ENCODE measurements at places on chromosomes 2 and 18.

DNA sequence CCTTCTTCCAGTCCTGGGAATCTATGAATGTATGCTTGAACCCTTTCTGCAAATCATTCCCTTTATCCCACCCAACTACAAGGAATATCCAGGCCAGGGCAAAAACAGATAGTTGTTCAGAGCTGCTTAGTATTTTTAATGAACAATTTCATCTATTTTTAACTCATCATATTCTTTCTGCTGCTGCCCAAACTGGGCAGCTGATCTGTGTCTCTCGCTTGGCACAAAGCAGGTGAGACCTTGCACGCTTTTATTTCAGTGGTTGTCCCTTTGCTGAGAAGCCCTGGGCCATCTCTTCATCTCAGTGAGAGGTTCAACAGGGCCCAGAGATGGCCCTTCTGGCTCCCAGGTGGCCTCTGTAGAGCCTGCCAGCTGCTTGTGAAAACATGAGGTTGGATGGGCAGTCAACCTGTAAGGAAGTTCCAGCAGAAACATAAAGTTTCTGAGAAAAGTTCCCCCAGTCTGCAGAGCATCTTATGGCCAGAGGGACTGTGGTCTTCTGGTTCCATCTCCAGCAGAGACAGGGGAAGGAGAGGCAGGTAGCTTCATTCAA, 57.5 kb downstream of the MYCN start:
- DNase-seq: no peak

GRCh38 chr2:187481543-187481942, 33.5 kb upstream of the CALCRL start:
- DNase-seq: no peak

GRCh38 chr18:4789506-4789905, 334.4 kb upstream of the DLGAP1 start:
- no peak for DNase-seq

- no peak for DNase-seq
Observed at GRCh38 chr2:177489719-177490301, 97.2 kb downstream of the AGPS start.

DNA sequence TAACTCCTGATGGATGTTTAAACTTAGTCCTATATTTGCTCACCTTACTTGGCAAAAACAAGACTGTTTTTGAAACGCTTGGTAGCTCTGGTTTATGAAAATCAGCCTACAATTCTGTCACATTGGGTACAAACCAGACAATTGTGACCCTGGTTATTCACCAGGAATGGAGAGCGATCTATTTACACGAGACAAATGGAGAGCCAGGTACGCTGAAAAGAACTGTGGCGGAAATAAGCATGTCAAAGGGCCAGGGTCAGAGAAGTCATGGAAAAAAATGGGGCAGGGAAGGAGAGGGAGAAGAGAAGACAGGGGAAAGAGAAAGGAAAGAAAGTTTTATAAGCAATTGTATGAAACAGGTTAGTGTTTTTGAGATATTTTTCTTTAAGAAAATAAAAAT, 119.5 kb upstream of the ZFP36L2 start:
- DNase-seq: no peak

- no peak for DNase-seq
Observed at GRCh38 chr2:76467326-76467725, 756.6 kb upstream of the GCFC2 start.

DNA sequence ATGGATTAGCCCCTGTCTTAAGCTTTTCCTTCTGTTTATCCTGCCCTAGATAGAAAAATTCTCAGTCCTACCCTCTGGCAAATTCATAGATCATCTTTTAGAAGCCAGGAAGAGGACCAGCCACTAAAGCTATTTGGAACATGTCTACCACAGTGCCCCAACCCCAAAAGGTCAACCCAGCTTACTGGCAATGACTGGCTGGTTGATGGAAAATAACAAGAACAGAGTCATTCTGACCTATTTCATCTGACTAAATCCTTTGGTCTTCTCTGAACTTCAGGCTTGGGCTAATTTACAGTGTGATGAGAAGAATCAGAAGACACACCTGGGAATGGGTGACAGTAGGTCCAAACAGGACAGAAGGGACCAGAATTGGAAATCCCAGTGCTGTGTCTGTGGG, 227.3 kb upstream of the CCDC68 start:
- DNase-seq: no peak

DNA sequence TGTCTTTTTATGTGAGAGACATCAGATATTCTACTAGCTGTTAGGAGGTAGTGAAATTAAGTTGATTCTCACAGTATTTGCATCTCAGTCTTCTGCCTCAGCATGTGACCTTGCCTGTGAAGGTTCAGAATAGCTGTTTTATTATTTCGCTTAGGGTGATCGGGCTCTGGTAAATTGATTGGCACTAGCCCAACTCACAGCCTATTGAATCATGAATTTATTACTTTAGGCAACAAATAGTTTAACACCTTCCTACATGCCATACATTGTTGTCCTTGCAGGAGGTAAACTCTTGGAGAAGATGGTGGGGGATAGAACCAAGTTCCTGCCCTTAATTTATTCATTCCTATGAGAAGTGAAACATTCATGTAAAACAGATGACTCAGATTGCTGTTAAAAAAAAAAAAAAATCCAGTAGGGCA, 101.9 kb downstream of the GPD2 start:
- no peak for DNase-seq

DNA sequence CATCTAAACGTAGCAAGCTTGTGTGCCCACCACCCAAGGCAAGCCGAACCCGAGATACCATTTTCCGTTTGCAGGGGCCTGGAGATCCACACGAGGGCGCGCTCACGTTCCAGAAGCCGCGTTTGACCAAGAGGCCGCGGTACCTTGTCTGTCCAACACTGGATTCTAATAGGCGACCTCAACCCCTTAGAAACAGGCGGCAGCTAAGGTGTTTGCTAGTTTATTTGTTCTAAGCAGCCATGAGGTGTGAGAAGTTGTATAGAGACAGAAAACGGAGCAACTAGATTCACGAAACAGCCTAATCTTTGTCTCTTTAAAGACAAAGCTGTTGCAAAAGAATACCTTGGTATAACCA, 4.2 kb downstream of the HOXD11 start:
- DNase-seq: peak; percentile 93

GRCh38 chr18:76502551-76502950, 7.5 kb upstream of the ZNF516 start:
- no peak for DNase-seq

DNA sequence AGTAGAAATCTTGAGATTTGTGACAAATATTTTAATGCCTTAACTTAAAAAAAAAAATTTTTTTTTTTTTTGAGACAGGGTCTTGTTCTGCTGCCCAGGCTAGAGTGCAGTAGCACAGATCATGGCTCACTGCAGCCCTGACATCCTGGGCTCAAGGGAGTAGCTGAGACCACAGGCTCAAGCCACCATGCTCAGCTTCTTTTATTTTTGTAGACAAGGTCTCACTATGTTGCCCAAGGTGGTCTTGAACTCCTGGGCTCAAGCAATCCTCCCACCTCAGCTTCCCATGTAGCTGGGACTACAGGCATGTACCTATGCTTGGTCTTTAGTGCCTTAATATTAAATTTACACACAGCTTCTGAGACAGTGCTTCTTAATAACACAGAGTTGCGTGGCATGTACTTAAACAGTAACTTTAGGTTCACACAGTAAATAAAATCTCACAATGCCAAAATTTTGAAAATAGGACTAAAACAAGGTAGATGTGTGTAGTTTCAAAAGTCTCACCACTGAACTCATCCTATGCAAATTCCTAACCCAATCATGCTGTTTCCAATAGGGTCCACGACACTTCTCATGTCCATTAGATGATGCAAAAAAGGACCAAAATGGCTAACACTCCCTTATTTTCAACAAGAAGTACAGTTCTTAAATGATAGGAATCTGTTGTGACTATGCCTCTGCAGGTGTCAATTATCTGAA, 4.1 kb downstream of the HSPD1 start:
- no peak for DNase-seq

DNA sequence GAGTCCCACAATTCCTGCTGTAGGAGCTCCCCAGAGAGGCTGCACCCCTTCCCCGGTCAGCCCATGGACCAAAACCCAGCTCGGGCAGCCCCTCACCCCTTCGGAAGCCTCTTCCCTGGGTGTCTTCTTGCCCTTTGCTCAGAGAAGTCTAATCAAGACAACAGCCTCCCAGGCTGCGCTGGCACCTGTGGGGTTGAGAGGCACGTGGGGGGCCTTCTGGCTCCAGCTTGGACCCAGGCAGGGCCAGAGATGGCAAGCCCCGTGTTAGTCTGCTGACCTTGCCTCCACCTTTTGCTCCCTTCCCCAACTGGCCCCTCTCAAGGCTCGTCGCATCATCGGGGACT, 10.4 kb downstream of the SLC4A3 start:
- no peak for DNase-seq

- no peak for DNase-seq
Observed at GRCh38 chr18:8328126-8328525, 281.1 kb upstream of the RAB12 start.

GRCh38 chr2:32289165-32289999, 11.7 kb downstream of the YIPF4 start:
- no peak for DNase-seq

DNA sequence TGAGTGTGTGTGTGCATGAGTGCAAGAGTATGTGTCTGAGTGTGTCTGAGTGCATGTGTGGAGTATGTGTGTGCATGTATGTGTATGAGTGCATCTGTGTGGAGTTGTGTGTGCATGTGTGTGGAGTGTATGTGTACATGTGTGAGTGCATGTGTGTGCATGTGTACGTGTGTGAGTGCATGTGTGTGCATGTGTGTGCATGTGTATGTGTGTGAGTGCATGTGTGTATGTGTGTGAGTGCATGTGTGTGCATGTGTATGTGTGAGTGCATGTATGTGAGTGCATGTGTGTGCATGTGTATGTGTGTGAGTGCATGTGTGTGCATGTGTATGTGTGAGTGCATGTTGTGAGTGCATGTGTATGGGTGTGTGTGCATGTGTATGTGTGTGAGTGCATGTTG, 23.7 kb downstream of the TOGARAM2 start:
- DNase-seq: no peak

DNA sequence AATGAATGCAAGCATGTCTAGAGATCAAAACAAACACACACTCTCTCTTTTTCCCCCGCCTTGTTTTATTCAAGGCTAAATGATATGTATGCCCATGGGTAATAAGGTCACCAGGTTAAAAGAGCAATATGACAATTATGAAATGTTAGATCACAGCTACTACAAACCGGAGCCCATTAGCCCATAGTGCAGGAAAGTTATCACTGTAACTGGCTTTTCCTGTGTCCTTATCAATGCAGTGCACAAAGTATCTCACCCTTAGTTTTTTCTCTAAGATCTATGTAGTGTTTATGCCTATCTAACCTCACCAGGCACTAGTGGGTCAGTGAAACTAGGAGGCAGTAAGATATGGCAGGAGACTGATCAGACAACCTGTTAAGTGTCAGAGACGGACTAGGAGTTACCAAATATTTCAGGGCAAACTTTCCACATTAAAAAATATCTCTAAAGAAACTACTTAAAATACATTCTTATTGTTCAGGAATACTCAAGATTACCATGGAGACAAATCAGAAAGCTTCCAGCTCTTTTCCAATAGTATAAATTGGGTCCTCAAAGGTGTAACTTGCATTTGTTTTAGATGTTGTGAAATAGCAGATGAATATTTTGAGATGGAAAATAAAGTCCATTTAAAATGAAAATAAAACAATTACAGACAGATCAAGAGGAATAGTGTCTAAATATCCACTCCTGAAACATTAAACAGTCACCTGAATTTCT, 282.2 kb downstream of the EXOC6B start:
- DNase-seq: no peak

DNA sequence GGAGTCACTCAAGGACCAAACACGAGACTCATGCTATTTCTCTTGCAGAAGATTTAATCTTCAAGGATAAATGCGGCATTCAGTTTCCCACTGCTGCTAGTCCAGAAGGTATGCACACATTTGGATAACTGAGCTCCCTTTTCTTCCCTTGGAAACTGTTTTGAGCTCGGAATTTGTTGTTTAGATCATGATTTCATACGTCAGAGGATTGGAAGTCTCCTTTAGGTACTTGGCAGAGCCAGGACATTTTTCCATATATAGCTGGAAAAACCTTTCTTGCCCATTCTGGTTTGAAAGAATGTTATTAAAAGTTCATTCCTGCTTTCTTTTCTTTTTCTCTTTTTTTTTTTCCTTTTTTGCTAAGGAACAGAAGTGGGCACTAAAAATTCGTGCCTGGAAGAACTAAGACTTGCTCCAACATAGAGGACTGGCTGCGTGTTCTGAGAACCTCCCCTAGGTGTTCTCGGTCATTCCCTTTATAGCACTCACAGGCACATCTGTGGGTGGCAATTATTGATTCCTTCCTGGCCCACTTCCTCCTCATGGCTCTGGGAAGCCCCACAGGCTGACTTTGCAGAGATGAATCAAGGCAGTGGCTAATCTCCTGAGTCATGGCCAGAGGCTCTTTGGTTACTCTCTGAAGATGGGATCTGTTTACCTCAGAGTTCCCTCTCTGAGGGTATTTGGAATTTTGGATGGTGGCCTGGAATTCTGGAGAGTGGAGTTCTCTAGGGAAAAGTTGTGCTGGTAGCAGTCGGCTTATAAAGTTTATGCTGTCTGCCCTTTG, 104.8 kb downstream of the PLCL1 start:
- no peak for DNase-seq

DNA sequence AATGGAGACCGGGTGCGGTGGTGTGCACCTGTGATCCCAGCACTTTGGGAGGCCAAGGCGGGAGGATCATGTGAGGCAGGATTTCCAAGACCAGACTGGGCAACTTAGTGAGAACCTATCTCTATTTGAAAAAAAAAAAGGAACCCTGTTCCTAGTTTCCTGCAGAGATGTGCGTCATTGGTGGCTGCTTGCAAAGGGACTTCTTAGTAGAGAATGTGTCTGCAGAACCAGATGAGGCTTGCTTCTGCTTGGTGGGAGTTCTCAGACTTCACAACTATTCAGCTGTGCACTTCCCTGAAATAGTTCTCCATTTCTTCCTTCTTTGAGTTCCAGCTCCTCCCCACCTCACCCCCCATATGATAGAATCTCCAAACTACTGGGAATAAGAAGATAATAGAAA, 22.3 kb downstream of the ZCCHC2 start:
- DNase-seq: no peak

GRCh38 chr2:112474844-112475486, 7.0 kb upstream of the TTL start:
- no peak for DNase-seq

- no peak for DNase-seq
Observed at GRCh38 chr2:64311948-64312621, 141.9 kb upstream of the LGALSL start.
